Hepatocyte (in vitro differentiated cells): ENCODE measurements at places on chromosomes 13 and 19.

DNA sequence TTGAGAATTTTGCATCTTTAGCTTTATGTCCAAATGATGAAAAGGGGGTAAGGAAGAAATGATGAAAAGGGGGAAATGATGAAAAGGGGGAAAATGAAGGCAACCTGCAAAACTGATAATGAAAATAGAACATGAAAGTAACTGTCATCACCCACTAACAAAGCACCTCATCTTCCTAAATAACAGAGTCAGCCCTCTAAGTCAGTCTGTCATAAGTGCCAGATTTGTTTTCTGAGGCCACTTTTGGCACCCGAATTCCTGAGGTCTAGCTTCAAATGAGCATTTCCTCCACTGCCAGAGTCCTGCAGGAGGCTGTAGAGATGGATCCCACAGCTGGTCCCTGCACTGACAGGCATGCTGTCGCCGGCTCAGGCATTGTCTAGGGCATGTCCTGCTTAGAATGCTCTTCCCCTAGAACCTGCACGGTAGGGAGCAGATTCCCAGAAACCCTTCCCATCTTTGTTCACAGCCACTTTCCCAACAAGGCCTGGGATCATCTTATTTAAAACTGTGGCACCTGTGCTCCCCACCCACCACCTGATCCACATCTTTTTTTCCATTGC, 25.3 kb downstream of the RAP2A start:
- DNase-seq = no peak

DNA sequence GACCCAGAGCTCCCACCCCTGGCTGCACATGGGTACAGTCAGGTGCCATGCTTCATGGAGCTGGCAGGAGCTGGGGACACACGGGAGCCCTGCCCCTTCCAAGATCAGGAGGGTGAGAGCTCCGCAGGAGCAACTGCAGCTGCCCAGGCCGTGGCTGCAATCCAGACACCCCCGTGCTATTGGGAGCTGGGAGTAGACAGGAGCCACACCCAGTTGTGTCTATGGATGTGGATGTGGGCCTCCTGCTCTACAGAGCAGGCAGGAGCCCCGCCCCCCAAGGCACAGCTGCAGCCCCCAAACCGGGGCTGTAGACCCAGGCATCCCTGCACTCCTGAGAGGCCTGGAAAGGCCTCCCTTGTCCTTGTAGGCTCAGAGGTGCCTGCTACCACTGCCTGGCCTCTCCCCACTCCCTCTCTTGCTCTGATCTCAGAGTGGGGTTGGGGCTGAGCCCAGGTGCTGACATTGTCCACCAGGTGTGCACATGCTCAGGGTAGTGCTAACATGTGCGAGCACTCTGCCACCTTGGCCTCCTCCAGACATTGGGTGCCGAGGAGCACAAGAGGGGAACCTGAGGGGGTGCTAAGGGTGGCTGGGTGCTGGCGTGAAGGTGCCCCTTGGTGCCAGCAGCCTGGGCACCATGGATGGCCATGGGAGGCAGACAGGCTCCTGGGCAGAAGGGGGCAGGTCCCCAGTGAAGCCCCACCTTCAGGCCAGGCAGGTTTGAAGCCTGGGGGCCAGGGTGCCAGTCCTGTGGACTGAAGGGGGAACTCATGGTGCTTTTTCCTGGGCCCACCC, 8.0 kb upstream of the BAX start:
- DNase-seq = no peak

DNA sequence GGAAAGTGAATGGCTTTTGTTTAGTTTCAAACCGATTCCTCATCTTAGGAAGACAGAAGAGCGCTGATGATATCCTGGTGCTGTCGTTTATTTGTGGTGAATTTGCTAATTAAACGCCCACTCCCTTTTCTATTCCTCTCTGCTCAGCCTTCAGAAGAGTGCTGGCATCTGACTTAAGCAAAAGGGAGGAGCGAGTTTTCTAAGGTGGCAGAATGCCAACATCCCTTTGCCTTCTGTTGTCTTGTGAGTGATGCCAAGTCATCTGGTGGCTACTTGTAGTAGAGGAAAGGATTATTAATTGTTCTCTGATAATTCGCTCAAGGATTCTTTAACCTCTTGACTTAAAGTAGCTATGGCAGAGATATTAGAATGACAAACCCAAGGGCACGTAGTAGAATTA, 68.1 kb downstream of the ERCC5 start:
- DNase-seq = no peak

GRCh38 chr19:3365836-3366752, at the start of gene NFIC:
NFIC (plus strand) TSS chr19:3366583; CDS start chr19:3366637, 54 bp downstream.
- peak; percentile 75 for DNase-seq

GRCh38 chr13:49063497-49063896, 87.8 kb downstream of the FNDC3A start:
- DNase-seq = no peak

- no peak for DNase-seq
Observed at GRCh38 chr13:65990684-65991083, 1239.5 kb downstream of the PCDH9 start.

DNA sequence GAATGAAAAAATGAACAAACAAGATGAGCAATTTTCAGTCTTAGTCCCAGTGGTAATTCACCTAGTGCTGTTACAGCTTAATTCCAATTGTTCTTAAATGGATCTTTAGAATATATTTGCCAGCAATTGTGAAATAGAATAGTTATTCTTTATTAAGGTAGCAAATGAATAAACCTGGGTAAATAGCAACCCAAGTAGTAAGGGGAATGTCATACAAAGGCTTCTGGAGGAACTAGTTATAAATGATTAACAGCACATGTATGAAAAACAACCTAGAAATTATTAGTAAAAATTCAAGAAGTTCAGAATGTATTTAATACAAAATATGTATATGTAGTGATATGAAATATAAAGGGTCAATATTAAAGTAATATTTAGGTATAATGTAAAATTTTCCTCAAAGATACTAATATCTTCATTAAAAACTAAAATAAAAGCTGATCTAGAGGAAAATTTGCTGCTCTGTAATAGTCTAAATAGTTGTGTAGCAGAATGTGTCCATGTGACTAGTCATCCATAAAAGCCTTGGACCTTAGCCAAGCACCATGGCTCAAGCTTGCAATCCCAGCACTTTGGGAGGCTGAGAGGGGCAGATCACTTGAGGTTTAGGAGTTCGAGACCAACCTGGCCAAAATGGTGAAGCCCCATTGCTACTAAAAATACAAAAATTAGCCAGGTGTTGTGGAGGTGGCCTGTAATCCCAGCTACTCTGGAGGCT, 535.9 kb upstream of the ATXN8OS start:
- no peak for DNase-seq
